NCI-H187 treated with DMSO at 0.1 percent for 48 hours (cell line): ENCODE measurements at places on chromosomes 6 and 20.

DNA sequence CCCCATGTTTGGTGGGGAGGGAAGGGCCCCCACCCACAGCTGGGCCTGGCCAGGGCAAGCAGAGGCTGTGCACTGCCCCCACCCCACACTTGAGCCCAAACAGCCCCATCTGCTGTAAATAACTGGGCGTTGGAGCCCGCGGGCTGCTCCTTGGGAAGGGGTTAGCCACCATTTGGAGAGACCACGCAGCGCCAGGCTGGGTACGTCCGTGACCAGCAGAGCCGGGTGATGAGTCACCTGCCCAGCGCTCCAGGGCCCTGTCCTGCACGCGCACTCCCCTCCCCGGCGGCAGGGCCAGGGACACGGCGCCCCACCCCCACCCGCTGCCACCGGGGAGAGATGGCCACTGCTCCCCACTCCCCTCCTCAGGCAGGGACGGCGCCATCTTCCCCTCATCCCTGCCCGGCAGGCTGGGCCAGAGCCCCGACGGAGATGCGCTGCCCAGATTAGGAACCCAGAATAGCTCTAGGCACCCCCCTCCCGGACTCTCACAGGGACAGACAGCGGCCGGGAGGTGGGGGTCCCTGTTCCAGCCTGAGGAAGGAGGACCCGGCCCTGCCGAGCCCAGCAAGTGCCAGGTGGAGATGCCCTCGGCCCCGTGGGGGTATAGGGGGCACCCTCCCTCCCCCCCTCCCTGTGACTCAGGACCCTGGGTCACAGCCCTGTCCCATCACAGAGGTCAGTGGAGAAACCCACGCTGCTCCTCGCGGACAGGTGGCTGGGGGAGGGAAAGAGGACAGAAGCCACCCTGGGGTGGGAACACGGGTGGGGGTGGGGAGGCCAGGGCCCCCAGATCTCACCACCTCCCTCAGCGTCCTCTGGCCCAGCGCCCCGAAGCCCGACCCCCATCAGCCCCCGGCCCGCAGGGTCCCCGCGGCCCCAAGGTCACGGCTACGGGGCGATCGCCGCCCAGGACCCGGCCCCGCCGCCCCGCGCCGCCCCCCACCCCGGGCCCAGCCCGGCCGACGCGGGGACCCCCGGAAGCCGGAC, 642 bp downstream of the EEF1A2 start:
- no peak for DNase-seq

DNA sequence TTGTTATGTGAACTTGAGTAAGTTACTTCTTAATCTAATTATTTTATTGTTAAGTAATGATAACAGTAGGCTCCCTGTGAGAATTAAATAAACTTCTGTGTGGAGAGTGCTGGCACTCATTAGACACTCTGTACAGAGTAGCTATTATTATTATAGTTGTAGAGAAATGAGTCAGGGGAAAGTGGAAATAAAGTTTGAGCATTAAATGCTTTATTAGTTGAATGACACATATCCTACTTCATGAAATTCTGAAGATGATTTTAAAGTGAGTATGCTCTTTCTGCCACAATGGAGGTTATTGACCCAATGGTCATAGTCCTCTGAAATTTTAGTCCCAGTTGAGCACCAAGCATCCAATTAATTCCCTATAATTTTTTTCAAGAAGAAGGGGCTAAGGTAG, 5.9 kb downstream of the ECI2 start:
- no peak for DNase-seq

DNA sequence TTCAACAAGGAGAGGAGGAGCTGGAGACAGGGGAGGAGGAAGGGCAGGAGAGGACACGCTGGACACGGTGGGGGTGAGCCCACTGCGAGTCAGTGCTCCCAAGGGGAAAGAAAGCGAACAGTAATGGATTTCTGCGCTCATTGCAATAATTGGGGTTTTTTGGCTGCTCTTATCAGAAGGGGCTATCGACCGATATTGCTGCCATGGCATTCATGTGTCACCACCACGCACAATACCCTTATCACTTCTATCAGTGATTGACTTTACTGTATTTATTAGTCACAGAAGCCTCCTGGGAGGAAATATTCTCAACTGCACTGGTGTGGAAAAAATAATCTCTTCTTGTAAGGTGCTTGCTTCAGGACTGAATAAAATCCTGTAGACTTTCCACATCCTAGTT, 55.8 kb downstream of the CEP43 start:
- DNase-seq: no peak

DNA sequence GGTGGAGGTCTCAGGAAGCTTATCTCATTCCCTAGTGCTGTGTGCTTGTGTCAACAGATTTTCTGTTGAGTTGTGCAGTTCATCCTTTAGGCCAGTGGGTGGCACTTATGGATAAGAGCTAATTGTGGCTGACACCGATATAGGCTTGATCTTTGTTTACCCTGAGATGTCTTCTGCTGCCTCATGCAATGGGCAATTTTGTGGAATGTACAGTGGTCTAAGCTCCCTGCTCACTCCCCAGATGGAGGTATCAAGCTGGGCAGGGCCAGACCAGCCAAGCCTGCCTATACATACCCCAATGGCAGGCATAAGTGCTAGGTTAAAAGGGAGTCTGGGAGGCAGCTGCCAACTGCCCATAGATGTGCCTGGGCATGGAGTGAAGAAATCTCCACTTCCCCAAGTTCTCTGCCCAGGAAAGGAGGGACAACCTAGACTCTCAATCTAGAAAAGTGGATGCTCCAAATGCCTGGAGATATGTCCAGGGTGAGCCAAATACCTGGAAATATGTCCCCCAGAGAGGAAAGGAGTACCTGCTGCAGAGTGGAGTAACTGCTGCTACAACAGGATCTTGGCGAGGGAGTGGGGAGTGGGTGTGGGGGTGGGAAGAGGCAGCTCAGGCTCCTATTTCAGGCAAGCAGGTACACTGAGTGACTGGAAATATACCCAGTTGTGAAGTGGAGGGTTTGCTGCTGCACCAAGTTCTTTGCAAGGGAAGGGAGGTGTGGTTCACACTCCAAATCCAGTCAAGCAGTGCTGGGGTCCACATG, 53.2 kb upstream of the ARG1 start:
- DNase-seq: no peak

GRCh38 chr6:48834706-48835105, 628.3 kb downstream of the MMUT start:
- no peak for DNase-seq

DNA sequence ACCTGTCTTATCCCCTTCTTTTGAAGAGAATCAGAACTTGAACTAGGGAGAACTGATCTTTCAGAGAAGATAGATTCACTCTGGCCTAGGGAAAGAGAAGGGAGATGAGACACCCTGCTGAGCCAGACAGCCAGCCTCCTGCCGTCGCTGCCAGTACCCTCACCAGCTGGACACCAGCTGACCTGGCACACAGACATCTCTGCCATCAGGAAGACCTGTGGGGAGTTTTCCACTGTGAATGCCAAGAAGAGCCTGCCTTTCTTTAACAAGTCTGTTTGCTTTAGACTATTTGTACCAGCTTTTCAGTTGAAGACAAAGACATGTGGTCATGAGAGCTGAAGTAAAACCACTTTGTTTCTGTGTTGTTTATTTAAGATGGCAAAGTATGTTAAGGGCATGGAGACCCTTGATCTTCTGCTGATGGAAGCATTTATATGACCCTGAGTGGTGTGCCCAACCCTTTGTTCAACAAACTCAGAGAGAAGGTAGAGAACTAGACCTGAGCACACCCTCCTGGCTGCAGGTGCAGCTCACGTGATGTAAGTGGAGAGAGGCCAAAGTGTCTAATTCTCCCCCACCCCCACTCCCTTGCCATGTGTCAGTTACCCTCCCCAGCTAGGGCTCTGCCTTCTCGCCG, 82.3 kb upstream of the SLC24A3 start:
- peak; percentile 82 for DNase-seq

DNA sequence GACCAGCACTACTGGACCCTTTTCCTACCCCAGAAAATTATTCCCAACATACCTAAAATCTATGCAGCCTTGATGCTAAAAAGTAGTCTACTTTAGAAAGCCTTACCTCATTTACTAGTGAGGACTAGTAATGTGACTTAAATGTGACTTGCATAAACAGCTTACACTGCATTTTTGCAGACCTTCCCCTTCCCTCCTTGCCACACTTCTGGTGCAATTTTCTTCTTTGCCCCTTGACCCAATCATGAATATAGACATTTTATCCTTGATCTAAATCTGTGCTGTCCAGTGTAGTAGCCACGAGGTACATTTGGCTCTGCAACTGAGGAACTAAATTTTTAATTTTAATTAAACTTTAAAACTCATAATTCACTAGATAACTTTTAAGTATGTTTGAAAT, 7.0 kb upstream of the ZKSCAN8 start:
- no peak for DNase-seq

DNA sequence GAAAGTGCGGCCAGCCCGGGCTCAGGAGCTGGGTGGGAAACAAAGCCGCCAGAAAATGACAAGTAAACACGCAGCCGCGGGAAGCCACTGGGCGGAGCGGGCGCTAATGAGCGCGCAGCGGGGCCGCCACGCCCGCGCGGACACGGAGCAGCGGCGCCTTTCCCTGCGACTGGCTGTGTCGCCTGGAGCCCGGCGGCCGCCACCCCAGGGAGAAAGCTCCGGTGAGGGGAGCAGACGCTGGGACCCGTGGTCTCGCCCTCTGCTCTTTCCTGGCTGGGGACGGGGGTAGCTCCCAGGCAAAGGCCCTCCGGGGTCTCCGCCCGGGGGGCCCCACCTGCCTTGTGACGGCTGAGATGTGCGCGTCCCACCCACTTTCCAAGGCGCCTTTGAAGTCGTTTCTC, 54.9 kb downstream of the PRR18 start:
- DNase-seq: no peak

- no peak for DNase-seq
These were observed 81.3 kb upstream of the SIRPA start for GRCh38 chr20:1813674-1814635.

DNA sequence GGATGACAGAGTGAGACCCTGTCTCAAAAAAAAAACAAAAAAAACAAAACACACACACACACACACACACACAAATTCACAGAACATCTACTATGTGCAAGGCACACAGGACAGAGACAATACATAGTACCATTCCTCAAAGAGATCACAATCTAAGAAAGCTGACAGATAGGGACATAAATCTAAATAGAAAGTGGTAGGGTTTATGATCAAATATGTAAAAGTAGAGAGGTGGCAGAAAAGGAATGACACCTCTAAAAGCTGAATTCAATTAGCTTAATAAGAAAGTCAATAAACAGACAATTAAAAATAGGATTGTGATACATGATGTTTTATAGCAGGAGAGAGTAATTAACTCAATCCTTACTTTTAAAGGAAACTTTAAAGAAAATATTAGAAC, 41.5 kb downstream of the USP45 start:
- no peak for DNase-seq

DNA sequence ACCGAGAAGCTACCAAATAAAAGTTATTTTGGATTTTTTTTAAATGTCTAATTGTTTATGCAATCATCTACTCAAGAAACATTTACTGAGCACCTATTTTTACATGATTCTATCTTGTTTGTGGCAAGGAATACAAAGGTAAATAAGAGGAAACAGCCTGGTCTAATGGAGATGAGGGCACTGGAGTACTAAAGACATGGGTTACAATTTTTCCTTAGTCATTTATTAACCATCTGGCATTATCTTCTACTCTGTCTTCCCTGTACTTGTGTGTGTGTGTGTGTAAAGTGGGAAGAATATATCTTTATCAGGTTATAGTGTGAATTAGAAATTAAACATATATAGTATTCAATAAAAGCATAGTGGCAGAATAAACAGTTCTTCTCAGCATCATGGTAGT, 455.5 kb upstream of the FLRT3 start:
- DNase-seq: no peak

- no peak for DNase-seq
These were observed 19.0 kb upstream of the TLDC2 start for GRCh38 chr20:36856691-36857635.

- no peak for DNase-seq
These were observed 737.9 kb upstream of the SLC35B3 start for GRCh38 chr6:9173229-9173628.

DNA sequence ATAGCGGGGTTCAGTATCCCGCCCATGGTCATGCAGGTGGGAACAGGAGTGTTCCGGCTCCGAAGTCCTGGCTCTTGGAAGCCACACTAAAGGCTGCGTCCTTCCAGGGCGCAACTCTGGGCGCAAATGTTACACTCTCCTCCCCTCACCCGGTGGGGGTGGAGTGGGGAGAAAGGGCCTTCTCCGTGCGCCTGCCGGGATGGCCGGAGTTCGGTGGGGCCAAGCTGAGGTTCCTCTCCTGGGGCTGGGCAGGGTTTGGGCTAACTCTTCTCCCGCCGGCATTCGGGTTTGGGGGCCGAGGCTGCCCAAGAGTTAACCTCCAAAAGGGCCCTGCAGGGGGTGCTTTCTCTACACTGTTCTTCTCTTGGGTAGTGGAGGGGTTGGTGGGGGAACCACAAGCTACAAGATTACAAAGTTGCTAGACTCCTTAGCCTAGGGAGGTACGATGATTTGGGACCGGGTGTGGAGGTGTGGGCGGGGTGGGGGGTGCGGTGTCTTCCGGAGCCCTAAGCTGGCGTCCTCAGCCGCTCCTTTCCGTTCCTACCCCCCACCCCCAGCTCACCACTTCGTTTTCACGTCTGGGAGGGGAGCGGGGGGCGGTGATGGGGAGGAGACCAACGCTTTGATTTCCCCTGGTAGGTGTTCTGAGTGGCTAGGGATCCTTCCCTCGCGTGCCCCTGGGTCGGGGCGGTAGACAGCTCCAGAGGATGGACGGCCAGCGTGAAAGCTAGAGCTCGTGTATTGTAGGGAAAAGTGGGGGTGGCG, 12.3 kb downstream of the NRN1 start:
- DNase-seq: no peak

DNA sequence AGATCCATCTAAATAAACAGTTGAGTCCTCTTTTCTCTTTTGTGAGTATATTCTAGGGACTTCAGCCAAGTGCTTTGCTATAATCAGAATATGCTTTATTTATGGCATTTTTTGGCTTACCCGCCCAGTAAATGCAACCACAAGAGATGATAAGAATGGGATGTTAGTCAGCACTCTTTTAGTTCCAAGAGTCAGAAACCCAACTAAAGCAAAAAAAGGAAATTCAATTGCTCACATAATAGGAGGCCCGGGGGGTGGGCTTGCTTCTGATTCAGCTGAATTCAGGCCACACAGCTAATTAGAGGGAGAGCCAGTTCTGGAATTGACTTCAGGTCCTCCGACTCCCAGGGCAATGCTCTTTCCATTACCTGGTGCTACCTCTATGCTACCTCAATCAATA, 250.6 kb downstream of the FARS2 start:
- no peak for DNase-seq

- no peak for DNase-seq
These were observed 200.0 kb downstream of the ZMYND8 start for GRCh38 chr20:47156301-47157137.

DNA sequence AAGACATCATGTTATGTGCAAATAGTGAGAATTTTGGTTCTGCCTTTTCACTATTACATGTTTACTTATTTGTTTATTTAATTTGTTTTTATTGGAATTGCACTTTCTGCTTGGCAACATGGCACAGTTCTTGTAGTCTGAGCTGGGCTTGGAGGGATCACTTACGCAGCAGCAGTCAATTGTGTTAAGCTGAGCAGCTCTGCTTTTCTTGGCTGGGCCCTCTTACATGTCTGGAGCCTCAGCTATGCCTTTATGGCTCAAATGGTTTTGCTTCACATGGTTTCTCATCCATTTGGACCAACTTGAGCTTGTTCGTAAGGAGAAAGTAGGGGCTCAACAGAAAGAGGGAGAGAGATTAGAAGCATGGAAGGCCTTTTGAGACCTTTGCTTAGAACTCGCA, 327.5 kb upstream of the EPHA7 start:
- no peak for DNase-seq
